ENCODE measurements at places on chromosomes 11 and 22. TPM values are rescaled to one million over a fixed set of nuclear protein-coding genes. Genes with fewer than 3 reads are reported as not detected.

HBB gene
- total RNA-seq = not detected

HPS4 gene
- total RNA-seq = 36.8 TPM

UBE4A gene
- total RNA-seq = 56.8 TPM

TSSK2 gene
- total RNA-seq = not detected

APOL5 gene
- not detected for total RNA-seq

MDK gene
- total RNA-seq = 1.1 TPM

DNA sequence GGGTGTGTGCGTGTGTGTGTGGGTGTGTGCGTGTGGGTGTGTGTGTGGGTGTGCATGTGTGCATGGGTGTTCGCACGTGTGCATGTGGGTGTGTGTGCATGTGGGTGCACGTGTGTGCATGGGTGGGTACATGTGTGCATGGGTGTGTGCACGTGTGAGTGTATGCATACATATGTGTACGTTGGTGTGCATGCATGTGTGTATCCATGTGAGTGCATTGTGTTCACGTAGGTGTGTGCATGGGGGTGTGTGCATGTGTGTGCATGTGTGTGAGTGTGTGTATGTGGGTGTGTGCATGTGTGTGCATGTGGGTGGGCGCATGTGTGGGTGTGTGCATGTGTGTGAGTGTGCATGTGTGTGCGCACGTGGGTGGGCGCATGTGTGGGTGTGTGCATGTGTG, 19.9 kb upstream of the APOBEC3A start:
- peaks cover 8% of the 10 kb centered on the region for H3K4me1 ChIP-seq
- no peak overlapping the region for H3K4me3 ChIP-seq
- DNase-seq = no peak
- H3K27ac ChIP-seq = no peak overlapping the region
- no peaks in the 10 kb centered on the region for H3K36me3 ChIP-seq
- H3K27me3 ChIP-seq = peaks cover 2% of the 10 kb centered on the region

DNA sequence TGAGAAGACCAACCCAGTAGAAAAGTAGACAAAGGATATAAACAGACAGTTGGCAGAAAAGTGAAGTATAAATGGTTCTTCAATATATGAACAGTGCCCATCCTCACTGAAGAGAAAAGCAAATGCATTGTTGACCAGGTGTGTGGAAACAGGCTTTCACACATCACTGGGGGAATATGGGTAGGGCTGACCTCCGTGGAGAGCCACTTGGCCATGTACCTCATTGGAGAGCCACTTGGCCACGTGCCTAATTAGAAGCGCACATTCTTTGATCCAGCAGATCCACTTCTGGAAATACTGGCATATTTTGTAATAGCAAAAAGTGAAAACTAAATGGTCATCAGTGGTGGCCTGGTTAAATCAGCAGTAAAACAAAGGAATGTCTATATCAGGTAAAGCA, 43.2 kb downstream of the PPP6R3 start:
- H3K4me3 ChIP-seq = no peak overlapping the region
- no peaks in the 10 kb centered on the region for H3K36me3 ChIP-seq
- peaks cover 80% of the 10 kb centered on the region for H3K4me1 ChIP-seq
- no peak for DNase-seq
- H3K27me3 ChIP-seq = no peaks in the 10 kb centered on the region

GRCh38 chr11:64447831-64448598, 89.1 kb downstream of the RPS6KA4 start:
- DNase-seq = no peak
- peak overlapping the region; percentile 72 for H3K4me3 ChIP-seq
- peaks cover 18% of the 10 kb centered on the region for H3K4me1 ChIP-seq
- no peak overlapping the region for H3K27ac ChIP-seq

DNA sequence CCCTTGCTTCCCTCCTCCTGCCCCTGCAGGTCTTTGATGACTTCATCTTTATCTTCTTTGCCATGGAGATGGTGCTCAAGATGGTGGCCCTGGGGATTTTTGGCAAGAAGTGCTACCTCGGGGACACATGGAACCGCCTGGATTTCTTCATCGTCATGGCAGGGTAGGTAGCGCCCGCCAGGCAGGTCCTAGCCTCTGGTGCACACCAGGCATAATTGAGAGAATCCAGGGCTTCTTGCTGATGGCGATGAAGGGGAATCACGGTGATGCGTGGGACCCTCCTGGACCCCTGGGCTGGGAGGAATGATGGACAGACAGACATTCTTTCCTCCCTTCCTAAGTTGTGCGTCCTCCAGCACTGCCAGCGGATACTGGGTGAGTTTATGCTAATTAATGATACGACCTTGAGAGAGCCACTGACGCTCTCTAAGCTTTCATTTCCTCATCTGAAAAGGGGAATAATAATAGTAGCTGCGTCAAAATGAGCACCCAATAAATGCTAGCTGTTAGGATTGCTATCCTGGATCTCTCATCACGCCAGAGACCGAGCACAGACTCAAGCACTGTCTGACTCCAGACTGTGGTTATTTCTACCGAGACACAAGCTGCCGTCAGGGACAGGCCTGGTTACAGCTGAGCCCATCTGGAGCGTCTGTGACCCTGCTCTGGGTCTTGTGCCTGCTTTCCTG, 30.1 kb downstream of the CACNA1I start:
- no peak for DNase-seq
- H3K36me3 ChIP-seq = no peaks in the 10 kb centered on the region
- H3K4me1 ChIP-seq = peaks cover 24% of the 10 kb centered on the region
- no peak overlapping the region for H3K4me3 ChIP-seq
- peaks cover 3% of the 10 kb centered on the region for H3K27me3 ChIP-seq
- no peak overlapping the region for H3K27ac ChIP-seq

- peaks cover 25% of the 10 kb centered on the region for H3K4me1 ChIP-seq
- no peak overlapping the region for H3K27ac ChIP-seq
- no peaks in the 10 kb centered on the region for H3K27me3 ChIP-seq
- peaks cover 16% of the 10 kb centered on the region for H3K36me3 ChIP-seq
- DNase-seq = no peak
These were observed 3.6 kb upstream of the ZDHHC8 start for GRCh38 chr22:20127869-20128618.

GRCh38 chr11:70315716-70316115, 45.2 kb downstream of the PPFIA1 start:
- no peak for DNase-seq
- H3K27me3 ChIP-seq = no peaks in the 10 kb centered on the region
- H3K4me1 ChIP-seq = peaks cover 3% of the 10 kb centered on the region
- H3K36me3 ChIP-seq = peaks cover 3% of the 10 kb centered on the region

DNA sequence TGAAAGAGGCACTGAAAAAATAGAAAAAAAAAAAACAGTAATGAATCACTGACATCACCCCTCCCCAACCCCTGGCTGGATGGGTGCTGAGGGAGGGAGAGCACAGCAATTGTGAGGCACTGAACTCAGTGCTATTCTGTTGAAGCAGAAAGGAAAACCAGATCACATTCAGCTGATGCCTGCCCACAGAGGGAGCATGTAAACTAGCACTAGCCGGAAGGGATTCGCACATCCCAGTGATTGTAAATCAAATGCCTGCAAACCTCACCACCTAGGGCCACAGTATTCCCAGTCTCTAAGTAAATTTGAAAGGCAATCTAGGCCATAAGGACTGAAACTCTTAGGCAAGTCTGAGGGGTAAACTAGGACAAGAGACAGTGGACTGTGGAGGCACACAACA, 772.0 kb upstream of the CCDC179 start:
- H3K36me3 ChIP-seq = no peaks in the 10 kb centered on the region
- H3K27me3 ChIP-seq = no peaks in the 10 kb centered on the region
- H3K4me3 ChIP-seq = no peak overlapping the region
- DNase-seq = no peak

- H3K4me1 ChIP-seq = no peaks in the 10 kb centered on the region
- DNase-seq = no peak
- H3K27me3 ChIP-seq = no peaks in the 10 kb centered on the region
- H3K36me3 ChIP-seq = no peaks in the 10 kb centered on the region
- no peak overlapping the region for H3K27ac ChIP-seq
- H3K4me3 ChIP-seq = no peak overlapping the region
These were observed 98.0 kb downstream of the KIF18A start for GRCh38 chr11:28009996-28010395.

DNA sequence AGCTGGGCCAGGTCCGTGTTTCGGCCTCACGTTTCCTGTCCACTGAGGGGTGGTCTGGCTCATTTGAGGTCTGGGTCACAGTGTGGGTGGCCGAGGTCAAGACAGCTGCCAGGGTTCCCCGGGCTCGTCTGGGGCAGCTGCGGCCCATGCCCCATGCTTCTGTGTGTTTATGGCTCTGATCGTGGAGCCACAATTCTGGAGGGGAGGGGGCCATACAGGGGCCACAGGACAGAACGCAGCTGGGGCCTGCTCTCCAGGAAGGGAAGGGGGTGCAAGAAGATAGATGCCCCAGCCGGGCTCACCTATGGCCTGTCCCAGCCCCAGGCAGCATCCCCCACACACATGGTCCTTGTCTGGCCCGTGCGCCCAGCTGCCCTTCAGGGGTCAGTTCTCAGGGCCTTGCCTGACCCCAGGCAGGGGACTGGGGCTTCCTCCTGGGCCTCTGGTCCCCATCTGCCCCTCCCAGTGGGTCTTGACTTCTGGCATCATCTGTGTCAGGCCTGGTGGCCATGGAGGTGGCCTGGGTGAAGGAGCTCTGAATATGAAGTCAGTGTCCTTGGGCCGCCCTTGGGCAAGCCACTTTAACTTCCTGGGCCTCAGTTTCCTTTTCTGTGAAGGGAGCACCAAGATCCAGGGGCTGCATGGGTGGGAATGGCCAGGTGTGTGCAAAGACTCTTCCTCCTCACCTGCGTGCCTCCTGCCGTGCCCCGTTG, 8.4 kb downstream of the TSPAN32 start:
- peaks cover 21% of the 10 kb centered on the region for H3K4me1 ChIP-seq
- H3K27me3 ChIP-seq = no peaks in the 10 kb centered on the region
- no peaks in the 10 kb centered on the region for H3K36me3 ChIP-seq
- no peak for DNase-seq

DNA sequence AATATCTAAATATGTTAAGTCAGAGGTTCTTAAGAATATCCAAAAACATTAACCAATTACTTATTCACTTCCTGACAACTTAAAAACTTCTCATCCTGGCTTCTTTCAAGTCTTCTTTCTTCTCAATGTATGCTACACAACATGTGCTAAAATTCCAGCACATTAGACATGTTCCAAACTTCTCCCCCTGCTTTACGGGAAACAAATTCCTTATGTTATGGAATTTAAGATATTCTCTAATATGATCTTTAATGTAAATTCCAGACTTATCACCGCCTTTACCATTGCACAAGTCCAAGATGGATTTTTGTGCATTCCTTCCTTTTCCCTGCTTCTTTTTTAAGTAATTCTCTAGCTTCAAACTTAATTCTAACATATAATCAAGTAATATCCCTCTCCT, 964.5 kb upstream of the CHORDC1 start:
- no peaks in the 10 kb centered on the region for H3K4me1 ChIP-seq
- no peak for DNase-seq
- H3K27me3 ChIP-seq = no peaks in the 10 kb centered on the region
- no peak overlapping the region for H3K27ac ChIP-seq
- no peaks in the 10 kb centered on the region for H3K36me3 ChIP-seq
- no peak overlapping the region for H3K4me3 ChIP-seq

- no peak overlapping the region for H3K27ac ChIP-seq
- no peak overlapping the region for H3K4me3 ChIP-seq
- no peak for DNase-seq
- H3K4me1 ChIP-seq = no peaks in the 10 kb centered on the region
- H3K27me3 ChIP-seq = no peaks in the 10 kb centered on the region
- no peaks in the 10 kb centered on the region for H3K36me3 ChIP-seq
These were observed 16.0 kb upstream of the SMIM35 start for GRCh38 chr11:118102721-118103261.

GRCh38 chr11:64569300-64569970, 21.6 kb upstream of the SLC22A12 start:
- DNase-seq = no peak
- H3K27ac ChIP-seq = no peak overlapping the region
- no peaks in the 10 kb centered on the region for H3K36me3 ChIP-seq
- no peaks in the 10 kb centered on the region for H3K4me1 ChIP-seq

DNA sequence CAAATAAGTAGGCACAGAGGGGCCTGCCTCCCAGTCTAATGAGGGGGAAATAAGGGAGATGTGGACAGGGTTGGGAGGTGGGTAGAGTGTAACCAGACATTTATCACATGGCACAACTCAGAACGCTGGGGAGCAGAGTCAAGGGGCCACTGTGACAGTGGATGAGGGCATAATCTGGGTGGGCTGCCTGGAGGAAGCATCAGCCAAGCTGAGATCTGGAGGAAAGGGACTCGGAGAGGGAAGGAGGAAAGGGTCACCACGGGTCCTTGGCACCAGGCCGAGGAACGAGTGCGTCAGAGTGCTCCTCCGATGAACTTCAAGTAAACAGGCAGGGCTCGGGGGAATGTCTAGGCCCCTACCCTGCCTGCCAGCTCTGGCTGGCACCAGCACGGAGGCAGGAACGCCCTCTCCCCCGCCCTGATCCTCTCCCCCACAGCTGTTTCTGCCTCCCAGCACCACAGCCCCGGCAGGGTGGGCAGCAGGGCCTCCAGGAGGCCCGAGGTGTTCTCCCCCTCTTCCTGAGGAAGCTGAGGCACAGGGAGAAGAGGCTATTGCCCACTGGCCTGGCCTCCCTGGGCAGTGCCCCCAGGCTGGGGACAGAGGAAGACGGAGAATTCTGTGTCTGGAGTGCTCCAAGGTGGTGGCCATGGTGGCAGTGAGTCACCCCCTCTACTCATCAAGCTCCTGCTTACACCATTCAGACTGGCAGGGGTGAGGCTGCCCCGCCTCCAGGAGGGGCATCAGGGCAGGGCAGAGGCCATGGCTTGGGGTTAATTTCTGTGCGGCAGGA, 4.2 kb downstream of the ALDH3B1 start:
- no peaks in the 10 kb centered on the region for H3K36me3 ChIP-seq
- no peak for DNase-seq

- no peaks in the 10 kb centered on the region for H3K36me3 ChIP-seq
- no peak overlapping the region for H3K27ac ChIP-seq
- no peaks in the 10 kb centered on the region for H3K4me1 ChIP-seq
- H3K27me3 ChIP-seq = no peaks in the 10 kb centered on the region
- H3K4me3 ChIP-seq = no peak overlapping the region
- DNase-seq = no peak
These were observed 6.3 kb downstream of the NOX4 start for GRCh38 chr11:89484896-89485295.

All from CD8-positive, alpha-beta memory T cell (primary cell).